ENCODE measurements at places on chromosomes 5 and 9.
A peak's percentile ranks its signal among the peaks of the same experiment; 100 is the strongest.

DNA sequence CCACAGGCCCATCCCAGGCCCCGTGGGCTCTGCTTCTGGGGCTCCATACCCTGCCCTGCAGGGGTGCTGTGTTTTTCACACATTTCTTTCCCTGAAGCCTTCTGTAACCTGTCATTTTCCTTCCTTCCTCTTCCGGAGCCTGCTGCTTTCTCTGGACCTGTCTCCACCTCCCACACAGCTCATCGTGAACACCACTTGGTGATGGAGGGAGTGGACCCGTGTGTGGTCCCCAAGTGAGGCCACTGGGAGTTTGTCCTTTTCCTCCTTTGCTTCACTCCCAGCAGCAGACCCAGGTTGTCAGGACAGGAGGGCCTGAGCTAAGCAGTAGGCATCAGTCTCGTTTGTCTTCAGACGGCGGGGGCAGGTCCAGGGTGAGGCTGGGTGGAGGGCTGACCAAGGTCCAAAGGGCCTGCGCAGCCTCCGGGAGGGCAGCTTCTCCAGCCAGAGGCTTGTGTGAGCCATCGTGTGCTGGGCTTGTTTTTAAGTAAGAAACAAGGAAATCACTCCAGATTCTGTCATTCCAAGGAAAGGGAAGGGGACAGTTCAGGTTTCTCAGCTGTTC is 5.8 kb upstream of the POMT1 start:
- DNase-seq, result no peak

GRCh38 chr5:6909901-6910300 is 196.7 kb downstream of the TENT4A start:
- no peak for DNase-seq

DNA sequence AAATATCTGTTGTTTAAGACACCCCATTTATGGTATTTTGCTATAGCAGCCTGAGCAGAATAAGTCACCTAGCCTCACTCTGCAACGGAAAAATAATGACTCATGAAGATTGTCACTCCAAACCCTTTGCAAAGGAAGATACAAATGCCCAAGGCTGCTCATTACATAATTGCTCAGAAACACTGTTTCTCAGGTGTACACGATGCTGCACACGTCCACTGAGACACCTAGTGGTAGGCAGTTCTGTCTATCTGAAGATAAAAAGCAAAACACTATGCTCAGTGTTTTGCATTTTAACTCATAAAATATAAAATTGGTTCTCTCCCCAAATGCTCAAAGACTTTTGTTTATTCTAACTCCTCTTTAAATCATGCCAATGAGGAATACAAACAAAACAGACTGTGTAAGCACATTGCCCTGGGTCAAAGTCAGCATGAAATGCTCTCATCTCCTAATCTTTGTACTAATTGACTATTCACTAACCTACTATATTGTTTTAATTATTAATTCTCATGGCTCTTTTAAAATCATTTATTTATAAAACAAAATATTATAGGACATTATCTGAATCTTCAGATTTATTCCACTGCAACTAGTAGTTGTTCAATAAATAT is 7.7 kb upstream of the TSLP start:
- DNase-seq, result no peak

- DNase-seq, result no peak
Measured at GRCh38 chr9:2720179-2720654, 2.9 kb downstream of the KCNV2 start.

GRCh38 chr5:158382473-158382872 is 523.5 kb upstream of the CLINT1 start:
- DNase-seq, result peak; percentile 97

GRCh38 chr9:3873818-3874217 is 348.0 kb upstream of the RFX3 start:
- DNase-seq, result no peak

DNA sequence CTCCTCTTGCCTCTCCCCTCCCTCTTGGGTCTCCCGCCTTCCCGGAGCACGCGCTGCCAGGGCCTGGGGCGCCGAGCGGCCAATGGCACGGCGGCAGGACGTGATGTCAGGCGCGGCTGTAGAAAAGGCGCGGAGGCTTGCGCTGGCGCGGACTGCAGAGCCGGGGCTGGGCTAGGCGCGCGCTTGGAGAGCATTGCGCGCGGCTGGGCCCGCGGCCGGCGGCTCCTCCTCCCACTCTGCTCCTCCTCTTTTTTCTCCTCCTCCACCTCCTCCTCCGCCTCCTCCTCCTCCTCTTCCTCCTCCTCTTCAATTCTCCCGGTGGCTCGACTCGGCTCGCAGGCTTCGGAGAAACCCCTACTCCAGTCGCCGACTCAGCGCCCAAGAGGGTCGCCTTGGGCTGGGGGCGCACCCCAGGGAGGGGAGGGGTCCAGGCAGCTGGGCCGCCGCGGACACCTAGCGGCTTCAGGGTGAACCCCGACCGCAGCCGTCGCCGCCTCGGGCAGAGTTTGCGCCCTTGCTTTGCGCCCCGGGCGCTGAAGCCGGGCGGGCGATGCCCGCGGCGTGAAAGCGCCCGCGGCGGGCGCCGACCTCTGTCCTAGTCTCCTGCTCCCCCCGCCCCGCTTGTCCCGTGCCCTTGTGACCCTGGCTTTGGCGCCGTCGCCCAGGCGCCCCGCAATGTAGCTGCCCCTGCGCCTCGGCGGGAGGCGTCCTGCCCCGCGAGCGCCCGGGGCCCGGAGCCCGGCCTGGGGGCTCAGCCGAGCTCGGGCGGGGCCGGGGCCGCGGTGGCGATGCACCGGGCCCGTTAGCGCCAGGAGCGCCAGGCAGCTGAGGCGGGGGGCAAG is at the start of gene LHX2:
Gene LHX2 (plus strand): TSS at position 309 of the 842 bp plus-strand sequence. CDS start 581 bp downstream, outside the sequence.
- peak; percentile 55 for DNase-seq

- DNase-seq, result peak; percentile 64
Measured at GRCh38 chr5:73901043-73901442, 275.0 kb downstream of the ARHGEF28 start.

- DNase-seq, result no peak
Measured at GRCh38 chr9:125902214-125902613, 155.0 kb downstream of the PBX3 start.

- DNase-seq, result peak; percentile 28
Measured at GRCh38 chr5:58849921-58850667, 267.2 kb downstream of the RAB3C start.

DNA sequence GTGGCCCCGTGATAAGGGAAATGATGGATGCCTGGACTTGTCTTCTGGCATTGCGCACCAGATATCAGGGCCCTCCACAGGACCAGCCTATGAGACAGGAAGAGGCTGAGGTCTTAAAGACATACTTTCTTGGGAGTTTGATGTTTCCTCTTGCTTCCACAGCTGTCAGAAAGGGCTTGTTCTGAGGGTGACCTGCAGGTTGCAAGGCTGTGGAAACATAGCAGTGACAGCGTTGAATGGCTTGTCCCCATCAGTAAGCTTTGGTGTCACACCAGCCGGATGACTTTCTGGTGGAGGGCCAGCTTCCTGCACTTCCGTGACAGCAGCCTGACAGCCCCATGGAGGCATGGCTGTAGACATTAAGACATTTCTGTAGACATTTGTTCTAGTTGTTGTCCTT is 143.2 kb downstream of the C9orf152 start:
- DNase-seq, result no peak

- no peak for DNase-seq
Measured at GRCh38 chr9:19875291-19875920, 86.6 kb upstream of the SLC24A2 start.

- DNase-seq, result no peak
Measured at GRCh38 chr5:171577042-171577758, 157.8 kb downstream of the FGF18 start.

DNA sequence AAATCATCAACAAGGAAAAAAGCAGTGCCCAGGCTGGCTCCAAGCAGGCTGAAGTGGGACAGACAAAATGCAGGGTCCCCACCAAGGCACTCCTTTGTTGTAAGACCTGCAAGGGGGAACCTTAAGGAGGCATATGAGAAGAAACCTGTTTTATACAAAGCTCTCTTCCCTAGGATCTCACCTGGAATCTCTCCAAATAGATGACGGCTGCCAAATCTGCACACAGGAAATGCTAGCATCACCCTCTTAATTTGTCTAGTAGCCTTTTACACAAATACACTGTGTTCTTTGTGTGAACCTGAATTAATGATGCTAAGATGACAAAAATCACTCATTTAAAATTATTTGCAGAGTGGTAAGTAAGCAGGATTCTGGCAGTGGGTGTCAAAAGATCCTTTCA is 280.2 kb downstream of the SPOCK1 start:
- DNase-seq, result peak; percentile 14

DNA sequence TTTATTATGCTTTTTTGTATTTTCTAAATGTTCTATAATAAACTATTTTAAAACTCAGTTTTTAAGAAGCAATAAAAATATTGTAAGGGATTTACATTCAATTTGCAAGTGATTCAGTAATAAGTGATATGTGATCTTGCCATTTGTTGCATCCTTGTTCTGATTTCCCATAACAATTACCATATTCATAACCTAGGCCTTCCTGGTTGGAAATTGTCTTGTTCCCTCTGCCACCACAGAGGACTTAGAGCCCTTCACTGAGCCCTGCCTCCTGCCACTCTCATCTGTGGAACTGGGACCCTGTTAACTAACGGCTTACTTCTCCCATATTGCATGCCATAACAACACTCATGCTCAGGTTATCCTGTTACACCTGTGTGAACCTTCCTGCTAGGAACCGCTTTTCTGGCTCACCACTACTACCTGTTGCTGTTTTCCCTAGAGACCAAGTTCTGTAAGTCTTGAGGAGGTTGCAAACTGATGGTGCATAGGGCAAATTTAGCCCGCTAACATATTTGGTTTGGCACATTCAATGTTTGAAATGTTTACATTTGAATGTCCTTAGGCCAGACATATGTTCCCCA is 32.9 kb upstream of the DTWD2 start:
- DNase-seq, result no peak

GRCh38 chr5:124584991-124585715 is 161.3 kb downstream of the ZNF608 start:
- no peak for DNase-seq

GRCh38 chr5:66074901-66075300 is 69.2 kb upstream of the SREK1 start:
- DNase-seq, result no peak

DNA sequence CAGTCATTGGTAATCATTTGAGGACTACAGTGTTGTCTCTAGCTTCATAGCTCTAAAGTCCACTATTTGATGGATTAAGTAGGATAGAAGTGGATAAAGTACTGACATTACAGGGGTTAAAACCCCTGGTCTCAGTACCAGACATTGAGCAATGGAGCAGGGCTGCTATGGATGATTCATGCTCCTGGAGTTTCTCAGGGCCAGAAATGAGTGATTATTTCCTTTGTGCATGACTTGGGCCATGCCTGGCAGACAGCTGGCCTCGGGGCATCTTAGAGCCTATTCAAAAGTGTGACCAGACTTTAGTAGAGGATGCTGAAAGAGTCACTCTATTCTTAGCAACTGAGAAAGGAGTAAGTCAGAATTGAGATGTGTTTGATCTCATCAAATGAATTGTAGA is 350.7 kb upstream of the TLE4 start:
- DNase-seq, result peak; percentile 68

DNA sequence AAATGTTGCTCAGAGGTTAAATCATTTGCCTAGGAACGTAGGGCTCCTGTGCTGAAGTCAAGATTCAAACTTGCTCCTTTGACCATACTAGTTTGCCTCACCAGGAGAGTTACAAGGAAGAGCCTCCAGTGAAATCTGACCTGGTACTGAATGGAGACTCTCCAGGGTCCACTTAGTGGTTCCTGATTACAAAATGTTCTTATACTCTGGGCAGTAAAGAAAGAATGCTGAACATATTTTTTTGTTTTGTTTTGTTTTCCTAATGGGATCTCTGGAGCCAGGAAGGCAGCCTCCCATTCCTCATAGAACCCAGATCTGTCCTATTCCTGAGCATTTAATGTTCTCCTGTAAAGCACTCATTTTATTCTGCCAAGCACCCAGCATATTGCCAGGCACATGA is 256.5 kb upstream of the CLINT1 start:
- DNase-seq, result no peak

Measured in astrocyte of the spinal cord (primary cell).